ENCODE measurements at places on chromosomes 6 and 20.

DNA sequence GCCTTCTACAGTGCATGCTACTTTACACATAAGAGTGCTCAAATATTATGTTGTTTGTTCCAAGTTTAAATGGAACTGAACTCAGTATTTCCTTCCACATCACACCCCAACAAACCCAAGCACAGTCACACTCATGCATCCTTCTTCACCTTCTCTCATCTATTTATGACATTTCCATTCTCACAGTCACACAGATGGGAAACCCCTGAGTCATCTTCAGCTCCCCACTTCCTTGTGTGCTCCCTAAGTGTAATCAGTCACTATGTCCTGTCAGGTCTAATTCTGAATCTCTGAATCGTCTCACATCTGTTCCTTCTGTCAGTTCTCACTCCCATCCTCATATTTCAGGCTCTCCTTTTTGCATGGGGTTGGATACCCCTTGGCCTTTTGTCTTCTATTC, 96.0 kb downstream of the RIMS1 start:
- DNase-seq, result no peak

- no peak for DNase-seq
Measured at GRCh38 chr6:65149841-65150240, 557.2 kb downstream of the EYS start.

DNA sequence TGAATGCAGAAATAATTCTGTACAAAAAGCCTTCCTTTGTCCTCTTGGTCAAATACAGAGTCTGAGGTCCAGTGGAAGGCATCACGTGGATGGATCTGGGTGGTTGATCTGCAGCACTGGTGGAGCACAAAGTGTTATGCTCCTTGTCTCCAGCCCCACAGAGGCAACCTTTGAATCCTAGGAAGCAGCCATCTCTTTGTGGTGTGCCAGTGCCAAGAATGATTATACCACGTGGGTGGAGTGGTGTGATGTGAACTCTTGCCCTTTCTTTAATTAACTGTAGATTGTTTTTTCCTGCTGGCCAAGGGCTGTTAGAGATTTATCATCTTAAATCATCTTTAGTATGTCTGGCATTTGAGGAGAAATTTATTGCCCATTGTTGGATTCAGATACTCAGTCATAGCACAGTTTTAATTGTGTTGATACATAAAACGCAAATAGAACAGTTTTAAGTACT, 31.1 kb downstream of the NCOA7 start:
- DNase-seq, result no peak

- DNase-seq, result no peak
Measured at GRCh38 chr20:21202259-21202658, 76.4 kb downstream of the KIZ start.

DNA sequence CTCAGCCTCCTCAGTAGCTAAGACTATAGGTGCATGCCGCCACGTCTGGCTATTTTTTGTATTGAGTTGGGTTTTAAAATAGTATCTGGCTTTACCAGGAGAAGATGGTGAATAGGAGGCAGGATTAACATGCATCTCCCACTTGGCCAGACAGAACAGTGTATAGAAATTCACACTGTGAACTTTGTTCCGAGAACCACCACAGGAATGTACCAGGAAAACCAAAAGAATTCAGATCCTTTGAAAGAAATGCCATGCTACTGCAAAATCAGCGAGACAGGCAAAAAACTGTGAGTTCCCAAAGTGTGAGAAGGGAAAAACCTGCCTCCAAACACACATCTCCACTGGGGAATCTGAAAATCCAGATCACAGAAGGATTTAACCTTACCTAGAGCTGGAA, 327.6 kb downstream of the NKAIN2 start:
- no peak for DNase-seq

DNA sequence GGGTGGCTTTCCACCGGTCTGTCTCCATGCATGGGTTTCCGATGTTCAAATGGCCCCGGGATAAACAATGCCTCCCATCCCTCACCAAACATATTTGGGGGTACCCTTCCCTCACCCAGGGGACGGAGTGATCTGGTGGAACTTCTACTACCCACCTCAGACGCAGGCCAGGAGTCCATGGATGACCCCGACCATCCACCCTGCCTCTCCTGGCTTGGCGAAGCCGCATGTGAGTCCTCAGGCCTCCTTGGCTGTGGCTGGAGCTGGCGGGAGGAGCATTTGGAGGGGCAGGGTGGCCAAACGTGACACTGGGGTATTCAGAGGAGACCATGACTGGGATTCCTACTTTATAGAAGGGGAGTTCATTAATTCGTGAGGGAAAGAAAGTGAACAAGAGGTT, 45.9 kb upstream of the FRMD1 start:
- no peak for DNase-seq

DNA sequence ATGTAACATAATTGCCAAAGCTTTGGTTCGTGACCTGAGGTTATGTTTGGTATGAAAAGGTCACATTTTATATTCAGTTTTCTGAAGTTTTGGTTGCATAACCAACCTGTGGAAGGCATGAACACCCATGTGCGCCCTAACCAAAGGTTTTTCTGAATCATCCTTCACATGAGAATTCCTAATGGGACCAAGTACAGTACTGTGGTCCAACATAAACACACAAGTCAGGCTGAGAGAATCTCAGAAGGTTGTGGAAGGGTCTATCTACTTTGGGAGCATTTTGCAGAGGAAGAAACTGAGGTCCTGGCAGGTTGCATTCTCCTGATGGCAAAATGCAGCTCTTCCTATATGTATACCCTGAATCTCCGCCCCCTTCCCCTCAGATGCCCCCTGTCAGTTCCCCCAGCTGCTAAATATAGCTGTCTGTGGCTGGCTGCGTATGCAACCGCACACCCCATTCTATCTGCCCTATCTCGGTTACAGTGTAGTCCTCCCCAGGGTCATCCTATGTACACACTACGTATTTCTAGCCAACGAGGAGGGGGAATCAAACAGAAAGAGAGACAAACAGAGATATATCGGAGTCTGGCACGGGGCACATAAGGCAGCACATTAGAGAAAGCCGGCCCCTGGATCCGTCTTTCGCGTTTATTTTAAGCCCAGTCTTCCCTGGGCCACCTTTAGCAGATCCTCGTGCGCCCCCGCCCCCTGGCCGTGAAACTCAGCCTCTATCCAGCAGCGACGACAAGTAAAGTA, 547 bp upstream of the ESR1 start:
- DNase-seq, result no peak

GRCh38 chr6:87094576-87094975, 330 bp downstream of the CGA start:
- no peak for DNase-seq

- no peak for DNase-seq
Measured at GRCh38 chr6:144134176-144134575, 16.1 kb upstream of the STX11 start.

DNA sequence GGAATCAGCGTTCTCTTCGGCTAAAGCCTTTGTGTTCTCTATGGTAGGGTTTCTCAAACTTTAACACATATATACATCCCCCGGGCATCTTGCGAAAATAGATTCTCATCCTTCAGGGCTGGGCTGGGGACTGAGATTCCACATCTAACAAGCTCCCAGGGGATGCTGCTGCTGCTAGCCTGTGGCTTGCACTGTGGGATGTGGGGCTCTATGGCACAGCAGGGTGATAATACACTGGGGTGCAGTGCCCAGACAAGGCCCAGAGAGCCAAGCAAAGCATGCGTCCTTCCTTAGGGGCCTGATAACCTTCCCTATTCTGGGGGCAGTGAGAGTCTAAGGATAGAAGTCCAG, 102.0 kb downstream of the LAMP5 start:
- DNase-seq, result no peak

DNA sequence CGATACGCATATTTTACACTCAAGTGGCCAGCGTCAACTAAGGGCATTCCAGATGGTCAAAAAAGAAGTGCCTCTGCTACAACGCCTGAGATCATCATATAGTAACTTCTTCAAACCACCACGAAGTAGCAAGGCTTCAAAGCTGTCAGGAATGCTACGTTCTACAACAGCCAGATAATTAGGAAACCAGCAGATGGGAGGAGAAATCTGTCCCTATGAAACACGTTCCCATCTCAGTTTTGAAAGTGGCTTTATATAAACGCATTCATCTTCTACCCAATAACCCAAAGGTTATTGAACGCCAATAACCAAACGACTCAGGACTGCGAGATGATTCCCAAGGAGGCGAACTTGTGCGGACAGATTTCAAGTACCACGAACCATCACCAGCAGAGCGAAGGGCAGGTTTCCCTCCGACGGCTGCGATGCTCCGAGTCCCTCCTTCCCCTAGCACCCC, 1.2 kb downstream of the ABHD12 start:
- DNase-seq, result no peak

GRCh38 chr20:47921408-47921807, 136.1 kb upstream of the SULF2 start:
- no peak for DNase-seq

DNA sequence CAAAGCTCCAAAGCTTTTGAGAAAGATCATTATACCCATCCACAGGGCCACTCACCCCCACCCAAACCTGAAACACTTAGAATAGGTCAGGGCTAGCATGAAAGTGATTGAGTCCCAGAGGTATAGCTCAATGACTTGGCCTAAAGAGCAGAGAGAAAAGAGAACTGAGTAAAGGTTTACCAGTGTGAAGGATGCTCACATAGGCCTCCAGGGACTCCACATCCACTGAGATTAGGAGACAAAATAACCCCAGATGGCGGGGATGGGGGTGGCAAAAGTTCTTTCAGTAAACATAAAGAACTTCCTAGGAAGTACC, 12.2 kb downstream of the SAYSD1 start:
- no peak for DNase-seq

- no peak for DNase-seq
Measured at GRCh38 chr6:90194371-90194841, 102.2 kb downstream of the BACH2 start.

- no peak for DNase-seq
Measured at GRCh38 chr20:6732001-6732447, 35.5 kb upstream of the BMP2 start.

- DNase-seq, result no peak
Measured at GRCh38 chr6:39801456-39802251, 9.5 kb downstream of the DAAM2 start.

DNA sequence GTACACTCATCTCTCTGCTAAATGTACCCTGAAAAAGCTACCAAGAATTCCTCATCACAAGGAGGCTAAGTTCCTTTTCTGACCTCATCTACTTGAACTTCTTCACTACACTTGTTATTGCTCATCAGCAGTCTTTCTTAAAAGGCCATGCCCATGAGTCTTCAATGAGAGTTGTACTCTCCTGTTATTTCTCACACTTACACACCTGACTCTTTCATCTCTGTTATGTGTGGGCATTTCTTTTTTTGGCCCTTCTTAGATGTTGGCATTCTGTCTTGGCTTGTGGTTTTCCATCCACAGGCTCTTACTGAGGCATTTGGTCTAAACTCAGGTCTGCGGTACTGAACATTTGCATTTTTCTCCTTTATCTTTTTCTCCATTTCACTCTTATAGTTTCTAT, 10.7 kb upstream of the SLC17A1 start:
- DNase-seq, result no peak

DNA sequence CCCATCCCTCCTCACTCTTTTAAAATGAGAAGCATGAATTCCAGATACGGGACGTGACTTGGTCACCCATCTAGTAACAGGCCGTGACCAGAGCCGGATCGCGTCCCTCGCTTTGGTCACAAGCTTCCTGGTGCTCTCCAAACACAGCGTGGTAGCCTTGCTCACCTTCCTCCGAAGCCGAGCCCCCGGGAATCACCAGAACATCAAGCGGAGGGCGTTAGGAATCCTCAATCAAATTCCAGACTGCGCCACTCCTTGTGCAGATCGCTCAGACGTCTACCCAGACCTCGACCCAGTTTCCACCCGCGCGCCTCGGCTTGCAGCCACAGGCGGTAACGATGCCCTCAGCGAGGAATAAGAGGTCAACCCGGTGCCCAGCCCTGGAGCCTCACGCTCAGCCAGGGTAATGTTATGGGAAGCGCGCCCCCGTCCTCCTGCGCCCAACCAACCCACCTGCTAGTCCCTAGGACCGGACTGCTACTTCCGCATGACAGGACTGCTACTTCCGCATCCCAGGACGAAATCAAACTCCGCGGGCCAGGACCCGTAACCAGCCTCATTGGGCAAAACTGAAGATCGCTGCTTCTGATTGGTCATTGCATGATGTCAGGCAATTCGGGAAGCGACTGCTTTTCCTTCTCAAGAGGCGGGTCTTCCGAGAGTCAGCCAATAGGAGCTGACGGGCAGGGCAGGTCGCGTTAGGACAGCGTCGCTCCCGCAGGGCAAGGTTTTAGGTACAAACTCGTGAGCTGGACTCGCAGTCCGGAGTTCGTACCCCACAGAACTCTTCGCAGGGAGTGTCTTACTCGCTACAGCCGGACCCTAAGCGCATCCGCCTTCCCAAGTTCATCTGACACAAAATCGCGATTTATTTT, at the start of gene MTFR2:
Gene MTFR2 (minus strand): TSS at position 501 of the 875 bp plus-strand sequence. CDS start 1,212 bp downstream, outside the sequence.
- peak; percentile 86 for DNase-seq

DNA sequence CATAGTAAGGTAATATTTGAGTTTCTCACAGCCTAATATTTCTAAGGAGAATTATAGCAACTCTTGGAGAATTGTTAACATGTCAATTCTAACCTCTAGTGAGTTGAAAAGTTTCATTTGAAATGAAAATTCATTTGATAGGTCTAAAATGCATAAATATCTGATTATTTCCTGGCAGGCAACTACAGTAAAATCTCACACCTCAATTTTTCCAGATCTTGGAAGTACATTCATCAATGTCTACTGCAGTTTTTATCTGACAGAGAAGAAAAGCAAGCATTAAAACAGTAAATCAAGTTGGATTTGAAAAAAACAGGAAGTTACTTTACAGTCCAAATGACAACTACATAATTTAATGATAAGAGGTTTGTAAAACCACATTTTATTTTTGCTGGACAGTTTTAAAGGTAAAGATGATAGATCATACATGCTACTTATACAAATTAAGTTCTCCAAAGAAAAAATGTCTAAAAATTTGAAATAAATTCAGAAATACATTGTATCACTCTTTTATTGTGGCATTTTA, 631.3 kb downstream of the EYS start:
- DNase-seq, result no peak

DNA sequence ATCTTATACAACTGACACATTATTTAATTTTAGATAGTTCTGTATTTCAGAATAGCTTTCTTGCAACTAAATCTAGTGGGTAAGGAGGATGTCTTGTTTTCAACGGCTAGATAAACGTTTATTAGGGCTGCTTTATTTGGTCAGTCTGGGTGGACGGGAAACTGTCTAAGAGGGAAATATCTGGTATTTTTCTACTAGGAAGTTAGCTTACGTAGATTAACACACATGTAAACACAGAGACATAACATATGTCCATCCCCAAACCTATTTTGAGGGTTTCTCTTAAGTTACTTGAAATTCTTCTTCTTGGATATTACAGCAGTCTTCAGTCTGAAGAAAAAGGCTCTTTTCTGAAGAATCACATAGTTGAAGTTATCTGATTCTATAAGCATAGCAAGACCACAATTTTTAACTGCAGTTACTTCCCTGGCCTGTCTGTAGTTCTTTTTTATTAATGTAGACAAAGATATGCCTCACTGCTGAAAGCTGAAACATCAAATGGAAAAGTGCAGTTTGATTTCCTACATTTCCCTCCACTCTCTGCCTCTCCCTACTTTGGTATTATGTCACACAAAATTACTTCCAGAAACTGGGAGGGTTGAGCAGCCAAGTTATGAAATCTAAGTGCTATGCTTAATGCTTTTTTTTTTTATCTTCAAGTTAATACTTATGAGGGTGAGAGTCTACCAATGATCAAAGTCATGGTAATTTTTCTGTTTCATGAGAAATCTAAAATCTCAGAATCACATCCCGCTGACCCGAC, 37.4 kb downstream of the PLAGL1 start:
- DNase-seq, result no peak
